ENCODE measurements at places on chromosomes 6 and 20. TPM values are rescaled to one million over a fixed set of nuclear protein-coding genes. Genes with fewer than 3 reads are reported as not detected.

The ABHD16B gene
- not detected for total RNA-seq

The UBE3D gene
- total RNA-seq, result 4.7 TPM

The KCNK15 gene
- not detected for total RNA-seq

The RIOK1 gene
- total RNA-seq, result 26.1 TPM

The KHDC1L gene
- 0.67 TPM for total RNA-seq

The CAP2 gene
- total RNA-seq, result not detected

The CENPW gene
- total RNA-seq, result 66.5 TPM

The FAM83C gene
- total RNA-seq, result not detected

The EYS gene
- not detected for total RNA-seq

The OR2J3 gene
- not detected for total RNA-seq

The LY6G6F gene
- not detected for total RNA-seq

The FRK gene
- total RNA-seq, result 0.12 TPM

The SULF2 gene
- 2.0 TPM for total RNA-seq

The CLVS2 gene
- total RNA-seq, result not detected

The MARCKS gene
- not detected for total RNA-seq

The OOEP gene
- total RNA-seq, result 0.40 TPM

The PPP1R18 gene
- total RNA-seq, result 293 TPM

The SRSF12 gene
- not detected for total RNA-seq

The HMGN3 gene
- total RNA-seq, result 47.2 TPM

The BNIP5 gene
- total RNA-seq, result not detected
